Aorta (tissue), 5 donors: ENCODE measurements at places on chromosomes 5 and 9. TPM values are rescaled to one million over a fixed set of nuclear protein-coding genes. Genes with fewer than 3 reads are reported as not detected.

SHC3 gene
- 1.1 TPM for total RNA-seq

ERAP2 gene
- 10.8 TPM for total RNA-seq

HTR1A gene
- total RNA-seq: not detected

PCDHA9 gene
- 0.13 TPM for total RNA-seq

CHSY3 gene
- total RNA-seq: 32.5 TPM

URM1 gene
- total RNA-seq: 37.8 TPM

IFNA21 gene
- total RNA-seq: not detected

EGFLAM gene
- total RNA-seq: 13.5 TPM

UBQLN1 gene
- 80.0 TPM for total RNA-seq

SOX30 gene
- not detected for total RNA-seq

OR5C1 gene
- not detected for total RNA-seq

PRDM9 gene
- total RNA-seq: not detected

MLANA gene
- not detected for total RNA-seq

PDE6A gene
- not detected for total RNA-seq

LTC4S gene
- total RNA-seq: 16.1 TPM

GLIPR2 gene
- total RNA-seq: 34.0 TPM

PFN3 gene
- total RNA-seq: not detected

ITGA2 gene
- total RNA-seq: 5.2 TPM

AMBP gene
- total RNA-seq: not detected

IFNA1 gene
- total RNA-seq: not detected

CKS2 gene
- total RNA-seq: 5.4 TPM

PCDH12 gene
- total RNA-seq: 8.0 TPM

NMUR2 gene
- total RNA-seq: not detected

PDCD1LG2 gene
- 5.4 TPM for total RNA-seq

MCC gene
- total RNA-seq: 20.0 TPM
